ENCODE measurements at places on chromosomes 6 and 20.

GRCh38 chr20:33164763-33165095 is 3.2 kb upstream of the BPIFA2 start:
- DNase-seq = no peak

GRCh38 chr20:45049438-45049837 is 51.5 kb downstream of the KCNS1 start:
- no peak for DNase-seq

- no peak for DNase-seq
Measured at GRCh38 chr6:17877196-17877894, 110.1 kb downstream of the KIF13A start.

- DNase-seq = peak; percentile 46
Measured at GRCh38 chr20:25058847-25059810, 1.2 kb upstream of the ACSS1 start.

DNA sequence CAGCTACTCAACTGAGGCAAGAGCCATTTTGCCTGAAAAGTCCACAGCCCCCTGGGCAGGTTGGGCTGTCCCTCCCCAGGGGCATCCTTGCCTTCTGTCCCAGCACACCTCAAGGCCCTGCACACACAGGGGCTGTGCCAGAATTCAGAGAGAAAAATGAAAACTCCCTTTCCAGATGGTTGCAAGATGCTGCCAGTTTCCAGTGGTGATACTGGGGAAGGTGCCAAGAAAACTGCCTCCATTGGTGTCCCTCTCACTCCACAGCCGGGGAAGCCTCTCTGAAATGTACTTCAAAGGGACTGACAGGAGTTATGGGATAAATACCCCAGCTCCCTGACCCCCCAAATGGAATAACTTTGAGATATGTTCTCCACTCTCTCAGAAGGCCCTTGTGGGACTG is 154.2 kb upstream of the MAFB start:
- no peak for DNase-seq

DNA sequence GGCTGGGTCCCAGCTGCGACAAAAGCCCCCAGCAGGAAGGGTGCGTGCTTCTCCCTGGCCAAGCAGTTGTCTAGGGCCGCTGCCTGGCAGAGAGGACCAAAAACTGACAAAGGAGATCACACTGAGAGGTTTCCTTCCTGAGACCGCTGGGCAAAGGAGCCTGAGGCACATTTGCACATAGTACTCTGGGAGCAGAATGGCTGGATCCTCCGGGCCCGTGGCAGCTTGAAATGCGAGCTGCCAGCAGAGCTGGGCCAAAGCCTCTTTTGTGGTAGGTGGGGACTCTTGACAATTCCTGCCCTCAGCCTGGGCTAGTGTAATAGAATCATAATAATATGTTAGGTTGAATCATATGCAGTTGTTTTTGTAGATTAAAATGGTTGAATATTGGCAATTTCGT is 33.1 kb upstream of the RNF8 start:
- no peak for DNase-seq

DNA sequence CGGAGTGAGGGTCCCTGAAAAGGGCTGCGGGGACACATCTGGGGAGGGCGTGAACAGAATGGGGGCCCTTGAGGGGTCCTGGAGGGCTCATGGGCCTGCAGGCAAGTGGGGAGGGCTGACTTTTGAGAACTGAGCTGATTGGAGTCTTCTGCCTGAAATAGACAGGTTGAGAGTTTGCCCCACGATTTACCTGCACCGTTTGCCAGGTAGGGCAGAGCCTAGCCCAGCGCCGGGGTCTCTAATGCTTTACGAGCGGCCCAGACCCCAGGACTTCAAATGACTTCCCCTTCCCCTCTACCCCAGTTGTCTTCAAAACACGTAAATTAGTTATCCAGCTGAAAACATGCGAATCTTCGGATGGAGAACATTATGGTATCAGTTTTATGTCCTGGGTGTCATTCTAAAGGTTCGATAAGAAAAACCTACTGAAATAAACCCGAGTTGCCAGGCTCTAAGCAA is 1.3 kb downstream of the PLCB1 start:
- DNase-seq = no peak

GRCh38 chr6:9948678-9949077 is 466.2 kb downstream of the TFAP2A start:
- no peak for DNase-seq

GRCh38 chr6:164097551-164098398 is 683.3 kb downstream of the QKI start:
- peak; percentile 9 for DNase-seq

DNA sequence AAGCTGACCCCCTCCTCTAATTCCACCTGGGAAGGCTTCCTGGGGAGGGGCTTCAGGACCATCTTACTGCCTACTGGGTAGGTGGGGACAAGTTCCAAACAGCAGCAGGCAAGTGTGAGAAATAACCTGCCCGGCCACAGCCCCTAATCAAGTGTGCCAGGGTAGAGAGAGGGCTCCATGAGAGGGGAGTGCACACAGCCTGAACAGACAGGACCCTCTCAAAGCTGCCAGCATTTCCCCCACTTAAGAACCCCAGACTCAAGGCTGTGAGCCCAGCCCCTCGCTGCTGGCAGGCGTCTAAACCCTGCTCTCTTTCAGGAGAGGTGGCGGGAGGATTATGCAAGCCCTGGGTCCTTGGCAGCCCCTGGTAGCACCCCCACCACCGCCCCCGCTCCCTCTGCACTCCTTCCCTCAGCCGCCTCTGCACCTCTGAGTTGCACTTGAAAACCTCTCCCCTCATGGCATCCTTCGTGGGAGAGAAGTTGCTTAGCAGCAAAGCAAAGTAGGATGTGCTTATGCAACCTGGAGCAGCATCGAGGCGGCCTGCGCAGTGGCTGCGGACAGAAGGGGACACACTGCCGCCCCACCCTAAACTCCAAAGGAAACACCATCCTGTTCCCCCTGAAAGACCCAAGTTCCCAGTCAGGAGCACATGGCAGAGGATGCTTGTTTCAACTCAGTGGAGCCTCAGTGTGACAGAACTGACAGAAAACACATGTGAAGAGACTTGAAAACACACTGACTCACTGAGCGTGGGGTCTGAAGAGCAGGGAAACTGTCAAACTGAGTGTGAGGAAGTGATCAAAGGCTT is 10.5 kb downstream of the DDRGK1 start:
- no peak for DNase-seq

GRCh38 chr6:14501914-14502313 is 384.3 kb downstream of the CD83 start:
- DNase-seq = no peak

- no peak for DNase-seq
Measured at GRCh38 chr20:35621560-35621946, 5.9 kb downstream of the SPAG4 start.

- DNase-seq = no peak
Measured at GRCh38 chr6:31202259-31203166, 32.0 kb upstream of the POU5F1 start.

GRCh38 chr6:45439861-45440388 is 62.2 kb upstream of the SUPT3H start:
- DNase-seq = no peak

DNA sequence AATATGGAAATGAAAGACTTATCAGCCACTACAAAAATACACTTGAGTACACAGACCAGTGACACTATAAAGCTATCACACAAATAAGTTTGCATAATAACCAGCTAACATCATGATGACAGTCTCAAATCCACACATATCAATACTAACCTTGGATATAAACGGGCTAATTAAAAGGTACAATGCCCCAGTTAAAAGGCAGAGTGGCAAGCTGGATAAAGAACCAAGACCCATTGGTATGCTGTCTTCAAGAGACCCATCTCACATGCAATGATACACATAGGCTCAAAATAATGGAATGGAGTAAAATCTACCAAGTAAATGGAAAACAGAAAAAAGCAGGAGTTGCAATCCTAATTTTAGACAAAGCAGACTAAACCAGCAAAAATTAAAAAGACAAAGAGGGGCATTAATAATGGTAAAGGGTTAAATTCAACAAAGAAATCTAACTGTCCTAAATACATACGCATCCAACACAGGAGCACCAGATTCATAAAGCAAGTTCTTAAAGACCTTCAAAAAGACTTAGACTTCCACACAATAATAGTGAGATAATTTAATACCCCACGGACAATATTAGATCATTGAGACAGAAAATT is 163.3 kb downstream of the CD24 start:
- no peak for DNase-seq

- no peak for DNase-seq
Measured at GRCh38 chr6:126015863-126016262, 29.5 kb downstream of the TRMT11 start.

DNA sequence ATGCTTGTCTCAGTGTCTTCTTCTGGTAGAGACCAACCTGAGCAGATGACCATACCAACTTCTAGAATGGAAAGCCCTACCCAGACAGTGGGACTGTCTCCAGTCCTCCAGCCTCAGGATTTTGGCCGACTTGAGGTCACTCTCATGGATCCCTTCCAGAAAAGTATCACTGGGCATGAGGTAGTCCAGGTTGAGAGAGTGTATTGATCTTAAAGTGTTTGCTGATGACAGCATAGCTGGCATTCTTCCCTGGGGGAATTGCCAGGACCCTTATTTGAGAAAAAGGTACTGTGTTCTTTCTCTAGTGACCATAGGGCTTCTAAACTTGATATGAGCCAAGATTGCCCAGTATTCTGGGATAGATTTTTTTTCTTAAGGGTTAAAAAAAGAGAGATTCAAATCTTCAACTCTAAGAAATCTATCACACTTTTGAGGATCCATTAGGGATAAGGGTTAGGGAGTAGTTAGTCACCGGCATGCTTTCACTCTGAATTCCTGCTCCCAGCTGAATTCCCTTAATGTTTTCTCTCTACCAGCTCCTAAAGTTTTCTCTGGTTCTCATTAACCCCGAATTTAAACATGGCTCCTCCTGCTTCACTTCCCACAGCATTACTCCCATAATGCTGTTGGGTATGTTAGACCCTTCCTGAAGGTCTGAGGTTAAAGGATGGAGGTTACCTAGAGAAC is 73.6 kb upstream of the FLRT3 start:
- no peak for DNase-seq

DNA sequence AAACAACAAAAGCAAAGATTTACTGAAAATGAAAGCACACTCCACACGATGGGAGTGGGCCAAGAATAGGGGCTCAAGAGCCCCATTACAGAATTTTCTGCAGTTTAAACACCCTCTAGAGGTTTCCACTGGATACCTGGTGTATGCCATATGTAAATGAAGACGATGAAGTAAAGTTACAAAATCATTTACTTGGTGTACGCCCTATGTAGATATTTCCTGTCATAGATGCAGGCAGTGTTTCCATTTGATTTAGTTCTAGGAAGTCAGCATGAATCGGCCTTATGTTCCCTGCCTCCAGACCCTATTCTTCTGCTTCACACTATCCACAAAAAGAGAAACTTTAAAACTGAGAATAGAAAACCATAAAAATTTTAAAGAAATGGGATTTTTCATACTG is 404.4 kb upstream of the GJE1 start:
- no peak for DNase-seq

- DNase-seq = no peak
Measured at GRCh38 chr20:14434384-14435136, 97.1 kb upstream of the FLRT3 start.

- peak; percentile 63 for DNase-seq
Measured at GRCh38 chr20:47785854-47786764, 828 bp upstream of the SULF2 start.

GRCh38 chr6:132405143-132405915 is 4.1 kb upstream of the MOXD1 start:
- DNase-seq = no peak

DNA sequence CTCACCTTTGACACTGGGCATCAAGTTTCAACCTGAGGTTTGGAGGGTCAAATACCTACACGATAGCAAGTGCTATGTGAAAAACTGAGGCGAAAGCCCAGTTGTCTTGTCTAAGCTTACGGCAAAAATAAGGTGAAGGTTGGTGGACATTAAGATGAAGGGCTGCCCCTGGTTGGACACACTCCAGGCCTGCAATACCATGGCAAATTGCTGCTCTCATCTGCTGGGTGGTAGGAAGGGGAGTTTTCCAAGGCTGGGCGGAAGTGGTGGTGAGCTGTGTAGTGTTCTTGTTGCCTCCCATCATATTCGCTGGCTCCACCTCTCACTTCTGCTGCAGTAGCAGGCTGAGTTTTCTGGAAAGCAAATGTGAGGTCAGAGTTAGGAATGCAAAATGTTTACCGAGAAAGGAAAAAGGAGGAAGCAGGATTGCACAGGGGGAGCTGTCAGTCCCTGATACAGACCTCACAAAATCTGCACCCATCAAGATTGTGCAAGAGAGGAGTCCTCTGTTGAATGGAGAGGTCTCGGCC is 33.7 kb downstream of the SCP2D1 start:
- DNase-seq = no peak

GRCh38 chr6:35491558-35492257 is 5.2 kb downstream of the TEAD3 start:
- peak; percentile 46 for DNase-seq
